ENCODE measurements at places on chromosomes 5 and 9. TPM values are rescaled to one million over a fixed set of nuclear protein-coding genes. Genes with fewer than 3 reads are reported as not detected.

The LHX3 gene
- total RNA-seq: 0.15 TPM

The NIM1K gene
- 0.68 TPM for total RNA-seq

The PRELID2 gene
- total RNA-seq: 8.2 TPM

The IL9 gene
- not detected for total RNA-seq

The RAD23B gene
- total RNA-seq: 120 TPM

The SLC25A2 gene
- total RNA-seq: 1.6 TPM

The SLC1A3 gene
- not detected for total RNA-seq

The PAPPA gene
- total RNA-seq: not detected

The ECM2 gene
- not detected for total RNA-seq

The NUP155 gene
- total RNA-seq: 77.8 TPM

The FOXD4L3 gene
- total RNA-seq: 0.42 TPM

The IL5 gene
- not detected for total RNA-seq

The ANKRD34B gene
- not detected for total RNA-seq

The CARD9 gene
- 1.7 TPM for total RNA-seq

The WNT8A gene
- total RNA-seq: not detected

The KLF9 gene
- 1.9 TPM for total RNA-seq

The RGS7BP gene
- not detected for total RNA-seq

The PCDHGA3 gene
- total RNA-seq: 0.65 TPM

The HSPB3 gene
- not detected for total RNA-seq

The BHMT2 gene
- total RNA-seq: not detected

The PCDHB2 gene
- not detected for total RNA-seq

The CDKN2B-AS1 gene
- total RNA-seq: 19.4 TPM

The BARHL1 gene
- not detected for total RNA-seq

The SHC3 gene
- not detected for total RNA-seq

The HAVCR2 gene
- 3.7 TPM for total RNA-seq

The SOX30 gene
- total RNA-seq: 0.29 TPM

The RAD50 gene
- total RNA-seq: 59.8 TPM

The PCDHB10 gene
- total RNA-seq: not detected
